ENCODE measurements at places on chromosomes 11 and 22.
A peak's percentile ranks its signal among the peaks of the same experiment; 100 is the strongest.

DNA sequence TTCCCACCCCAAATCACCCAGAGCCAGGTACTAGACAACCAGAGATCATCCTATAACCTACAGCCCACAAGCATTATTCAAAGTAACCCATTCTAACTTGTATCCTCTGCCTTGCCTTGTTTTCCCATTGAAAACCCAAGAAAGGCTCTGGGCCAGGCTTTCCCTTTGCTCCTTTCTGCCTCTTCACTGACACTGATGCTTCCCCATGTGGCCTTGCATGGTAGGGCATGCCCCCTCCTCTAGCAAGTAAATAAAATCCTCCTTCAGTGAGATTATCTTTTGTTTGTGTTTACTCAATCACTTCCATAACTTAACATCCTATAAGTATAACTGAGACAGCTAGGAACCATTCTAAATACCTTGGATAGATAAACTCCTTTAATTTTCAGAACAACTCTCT, 65.6 kb upstream of the FAR1 start:
- no peak for DNase-seq

DNA sequence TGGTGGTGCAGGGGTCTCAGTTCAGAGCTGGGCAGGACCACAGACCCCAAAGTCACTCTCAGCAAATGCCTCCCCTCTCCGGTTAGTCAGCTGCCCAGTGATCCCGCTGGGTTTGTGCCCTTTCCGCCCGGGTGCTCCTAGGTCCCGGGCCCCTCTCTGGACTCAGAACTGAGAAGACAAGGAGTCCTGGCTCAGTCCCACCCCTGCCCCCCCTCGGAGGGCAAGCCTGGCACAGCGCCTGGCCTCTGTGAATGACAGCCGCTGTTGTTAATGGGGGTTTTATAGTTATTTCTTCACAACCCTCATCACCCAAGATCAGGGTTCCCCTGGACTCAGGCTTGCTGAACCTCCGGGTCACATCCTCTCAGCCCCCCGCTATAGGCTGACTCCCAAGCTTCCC, 47.6 kb downstream of the ELFN2 start:
- no peak for DNase-seq

DNA sequence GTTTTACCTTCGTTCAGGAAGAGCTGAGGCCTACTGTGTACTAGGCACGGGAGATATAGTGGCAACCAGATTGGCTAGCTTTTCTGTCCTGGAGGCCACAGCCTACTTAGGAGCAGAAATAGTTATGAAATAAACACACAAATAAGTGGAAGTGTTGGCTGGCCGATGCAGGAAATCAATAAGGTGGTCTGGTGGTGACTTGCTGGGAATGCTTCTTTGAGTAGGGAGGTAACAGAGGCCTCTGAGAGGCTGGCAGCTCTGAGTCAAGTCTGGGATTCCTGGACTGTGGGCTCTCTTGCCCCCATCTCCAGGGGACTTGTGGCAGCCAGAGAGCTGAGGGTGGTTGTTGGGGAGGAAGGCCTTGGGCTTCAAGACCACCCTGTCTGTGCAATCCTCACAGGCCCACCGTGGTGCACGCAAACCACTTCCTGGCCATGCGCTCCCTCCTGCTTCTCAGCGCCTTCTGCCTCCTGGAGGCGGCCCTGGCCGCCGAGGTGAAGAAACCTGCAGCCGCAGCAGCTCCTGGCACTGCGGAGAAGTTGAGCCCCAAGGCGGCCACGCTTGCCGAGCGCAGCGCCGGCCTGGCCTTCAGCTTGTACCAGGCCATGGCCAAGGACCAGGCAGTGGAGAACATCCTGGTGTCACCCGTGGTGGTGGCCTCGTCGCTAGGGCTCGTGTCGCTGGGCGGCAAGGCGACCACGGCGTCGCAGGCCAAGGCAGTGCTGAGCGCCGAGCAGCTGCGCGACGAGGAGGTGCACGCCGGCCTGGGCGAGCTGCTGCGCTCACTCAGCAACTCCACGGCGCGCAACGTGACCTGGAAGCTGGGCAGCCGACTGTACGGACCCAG, 4.1 kb downstream of the SERPINH1 start:
- DNase-seq = no peak

DNA sequence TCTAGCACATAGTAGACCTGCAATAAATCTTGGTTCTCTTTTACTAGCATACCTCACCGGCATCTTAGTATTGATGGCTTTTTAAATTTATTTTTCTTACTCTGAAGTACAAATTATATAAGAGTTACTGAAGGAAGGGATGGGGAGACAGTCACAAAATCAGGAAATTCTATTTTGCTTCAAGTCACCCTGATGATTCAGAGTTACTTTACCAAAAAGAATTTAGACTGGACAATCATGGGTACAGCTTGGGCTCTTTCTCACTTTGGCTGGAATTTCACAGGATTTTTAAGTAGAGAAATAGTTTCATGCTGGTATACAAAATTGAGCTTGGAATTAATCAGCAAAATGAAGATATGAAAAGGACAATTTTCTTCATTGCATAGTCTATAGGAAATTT, 919.2 kb downstream of the METTL15 start:
- DNase-seq = no peak

DNA sequence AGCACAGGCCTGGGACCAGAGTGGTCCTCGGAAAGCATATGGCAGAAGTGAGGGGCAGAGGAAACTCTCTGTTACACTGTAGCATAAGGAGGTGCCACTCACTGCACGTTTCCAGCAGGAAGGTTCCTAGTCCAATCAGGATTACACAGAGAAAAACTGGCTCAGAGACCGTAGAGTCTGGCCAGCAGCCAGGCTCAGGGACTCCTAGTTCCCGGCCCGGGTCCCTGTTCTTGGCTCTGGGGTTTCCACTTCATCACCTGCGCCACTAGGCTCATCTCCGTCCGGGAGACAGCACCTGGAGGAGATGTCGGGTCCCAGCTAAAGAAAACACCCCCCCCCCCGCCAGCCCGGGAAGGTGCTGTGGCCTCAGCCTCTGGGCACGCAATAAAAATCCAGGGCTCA, 1.1 kb downstream of the TTLL12 start:
- DNase-seq = no peak

DNA sequence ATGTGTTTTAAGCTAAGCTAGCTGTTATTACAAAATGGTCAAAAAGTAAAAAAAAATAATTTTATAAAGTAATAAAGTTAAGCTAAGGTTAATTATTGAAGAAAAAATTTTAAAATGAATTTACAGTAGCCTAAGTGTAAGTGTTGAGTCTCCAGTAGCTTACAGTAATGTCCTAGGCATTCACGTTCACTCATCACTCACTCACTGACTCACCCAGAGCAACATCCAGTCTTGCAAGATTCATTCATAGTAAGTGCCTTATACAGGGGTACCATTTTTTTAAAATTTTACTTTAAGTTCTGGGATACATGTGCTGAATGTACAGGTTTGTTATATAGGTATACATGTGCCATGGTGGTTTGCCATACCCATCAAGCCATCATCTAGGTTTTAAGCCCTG, 11.6 kb upstream of the OOSP4B start:
- no peak for DNase-seq

DNA sequence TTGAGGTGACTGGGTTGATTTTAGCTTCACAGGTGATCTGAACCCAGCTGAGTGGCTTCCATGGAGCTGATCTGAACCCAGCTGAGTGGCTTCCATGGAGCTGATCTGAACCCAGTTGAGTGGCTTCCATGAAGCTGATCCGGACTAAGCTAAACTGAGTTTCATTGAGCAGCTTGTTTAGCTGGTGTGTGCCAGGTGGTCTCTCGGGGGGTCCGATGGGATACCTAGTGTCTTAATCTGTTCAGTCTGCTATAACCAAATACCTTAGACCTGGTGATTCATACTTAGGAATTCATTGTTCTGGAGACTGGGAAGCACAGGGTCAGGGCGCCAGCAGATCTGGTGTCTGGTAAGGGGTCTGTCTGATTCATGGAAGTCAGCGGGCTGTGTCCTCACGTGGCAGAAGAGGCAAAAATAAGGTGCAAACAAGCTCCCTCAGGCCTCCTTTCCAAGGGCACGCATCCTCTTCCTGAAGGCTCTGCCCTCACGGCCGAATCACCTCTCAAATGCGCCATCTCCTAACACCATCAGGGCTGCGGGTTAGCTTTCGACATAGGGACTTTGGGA, 52.5 kb upstream of the KCNQ1OT1 start:
- no peak for DNase-seq

DNA sequence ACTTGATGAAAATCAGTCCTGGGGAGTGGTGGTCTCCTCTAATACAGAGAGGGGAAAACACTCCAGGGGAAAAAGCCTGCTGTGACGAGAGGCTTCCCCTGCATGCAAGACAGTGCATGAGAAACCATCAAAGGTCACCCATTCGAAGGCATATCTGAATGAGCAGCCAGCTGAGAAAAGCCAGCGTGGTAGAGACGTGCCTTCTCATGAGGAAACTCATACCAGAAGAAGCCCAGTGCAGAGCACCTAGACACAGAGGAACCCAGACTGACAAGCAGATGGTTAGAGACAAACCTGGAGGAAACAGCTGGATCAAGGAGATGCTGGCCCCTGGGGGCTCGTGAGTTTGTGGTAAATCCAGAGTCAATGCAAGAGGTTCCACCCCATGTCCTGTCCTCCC, 534.8 kb downstream of the BRD1 start:
- no peak for DNase-seq

DNA sequence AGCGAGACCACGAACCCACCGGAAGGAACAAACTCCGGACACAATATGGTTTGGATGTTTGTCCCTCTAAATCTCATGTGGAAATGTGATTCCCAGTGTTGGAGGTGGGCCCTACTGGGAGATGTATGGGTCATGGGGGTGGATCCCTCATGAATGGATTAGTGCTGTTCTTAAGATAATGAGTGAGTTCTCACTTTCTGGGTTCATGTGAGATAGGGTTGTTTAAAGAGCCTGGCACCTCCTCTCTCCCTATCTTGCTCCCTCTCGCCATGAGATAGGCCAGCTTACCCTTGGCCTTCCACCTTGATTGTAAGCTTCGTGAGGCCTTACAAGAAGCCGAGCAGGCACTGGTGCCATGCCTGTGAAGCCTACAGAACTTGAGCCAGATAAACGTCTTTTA, 184.6 kb downstream of the LRRC4C start:
- no peak for DNase-seq

GRCh38 chr11:100536979-100537378, 150.1 kb upstream of the ARHGAP42 start:
- no peak for DNase-seq

DNA sequence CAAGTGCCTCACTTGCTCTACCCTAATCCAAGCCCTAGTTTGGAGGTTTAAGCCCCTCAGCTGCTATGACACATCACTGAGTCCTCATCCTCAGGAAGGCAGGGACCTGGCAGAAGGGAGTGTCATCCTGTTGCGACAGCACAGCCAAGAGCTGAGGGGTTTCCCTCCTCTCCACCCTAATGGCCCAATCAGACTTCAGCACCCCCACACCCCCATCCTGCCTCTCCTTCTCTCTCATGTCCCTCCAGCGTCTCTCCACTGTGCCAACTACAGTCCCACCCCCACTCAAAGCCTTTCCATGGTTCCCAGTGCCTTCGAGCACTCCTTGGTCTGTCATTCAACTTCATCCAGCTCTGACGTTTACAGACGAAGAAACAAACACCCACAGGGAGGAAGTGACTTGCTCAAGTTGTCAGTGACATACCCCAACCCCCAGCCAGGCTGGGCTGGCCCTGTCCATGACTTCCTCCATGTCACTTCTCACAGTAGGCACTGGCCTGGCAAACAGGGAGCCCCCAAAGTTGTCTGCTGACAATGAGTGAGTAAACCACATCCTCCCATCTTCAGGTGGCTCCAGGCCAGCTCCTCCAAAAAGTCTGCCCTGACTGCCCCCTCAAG, 15.6 kb downstream of the ARAP1 start:
- peak; percentile 61 for DNase-seq

DNA sequence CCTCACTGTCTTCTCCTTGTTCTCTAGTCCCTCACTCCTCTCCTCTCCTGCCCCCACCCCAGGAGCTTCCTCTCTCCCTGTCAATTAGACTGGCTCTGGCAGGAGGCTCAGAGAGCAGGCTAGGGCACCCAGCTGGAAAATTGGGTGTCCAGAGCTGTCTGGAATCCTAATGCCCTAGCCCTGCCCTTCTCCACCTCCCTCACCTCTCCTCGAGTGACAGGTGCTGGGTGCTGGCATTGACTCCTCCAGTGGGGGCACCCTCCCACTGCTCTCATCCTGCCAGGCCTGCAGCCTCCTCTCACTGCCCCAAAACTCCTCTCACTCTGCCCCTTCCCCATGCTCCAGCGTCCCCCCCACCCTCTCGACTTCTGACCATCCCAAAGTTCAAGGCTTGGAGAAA, 68.9 kb downstream of the CYTH4 start:
- no peak for DNase-seq

DNA sequence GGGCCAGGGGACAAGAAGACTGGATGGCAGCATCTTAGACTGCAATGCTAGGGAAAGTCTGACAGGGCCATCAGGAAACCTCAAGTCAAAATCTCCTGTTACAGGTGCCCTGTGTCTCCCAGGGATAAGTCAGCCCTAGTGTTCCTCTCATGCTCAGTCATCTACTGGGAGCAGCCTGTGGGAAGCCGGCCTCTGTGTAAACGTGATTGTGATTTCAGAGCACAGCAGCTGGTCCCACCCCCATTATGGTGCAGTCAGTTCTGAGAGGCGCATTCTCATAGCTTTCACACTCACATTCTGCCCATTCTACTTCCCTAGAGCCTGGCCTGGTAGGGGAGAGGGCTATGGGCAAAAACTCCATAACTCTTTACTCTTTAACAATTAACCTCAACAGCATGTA, 7.2 kb upstream of the SLN start:
- no peak for DNase-seq

GRCh38 chr11:61336171-61336935, 3.3 kb downstream of the TKFC start:
- peak; percentile 88 for DNase-seq

DNA sequence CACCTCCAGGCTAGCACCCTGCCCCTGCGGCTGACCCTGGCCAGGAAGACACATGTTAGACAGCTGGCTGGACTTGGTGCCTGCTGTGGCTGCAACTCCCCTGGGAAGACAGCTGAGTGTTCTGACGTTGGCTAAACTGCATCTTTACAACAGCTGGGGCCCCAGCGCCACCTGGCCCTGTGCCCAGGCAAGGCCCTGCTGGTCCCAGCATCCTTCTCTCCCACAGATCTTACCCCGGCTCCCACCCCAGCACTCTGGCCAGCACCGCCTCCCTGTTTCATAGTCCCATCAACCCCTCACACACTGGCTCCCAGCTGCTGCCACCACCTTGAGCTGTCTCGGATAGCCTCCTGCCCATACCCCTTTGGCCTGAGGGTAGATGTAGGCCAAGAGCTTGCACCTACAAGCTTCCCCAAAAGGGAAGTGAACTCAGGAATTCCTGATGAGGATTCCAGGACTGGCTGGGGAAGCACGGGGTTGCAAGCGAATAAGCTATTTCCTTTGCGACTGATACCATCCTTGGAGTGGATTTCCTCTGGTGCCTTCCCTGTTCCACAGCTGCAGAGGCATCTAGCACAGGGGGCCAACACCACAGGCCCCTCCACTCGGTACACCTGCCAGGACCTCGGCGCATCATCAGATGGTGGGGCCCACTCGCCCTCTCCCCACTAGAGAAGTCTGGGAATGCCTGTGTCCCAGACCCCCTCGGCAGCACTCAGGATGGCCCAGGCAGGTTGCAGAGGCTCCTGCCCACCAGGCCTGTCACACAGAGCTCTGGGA, 28.5 kb downstream of the RSPH14 start:
- DNase-seq = no peak

All from activated CD4-positive, alpha-beta T cell treated with anti-CD3 and anti-CD28 coated beads, Interleukin-2, amount 50 U/mL, for 16 hours (primary cell).